Activated naive CD8-positive, alpha-beta T cell treated with anti-CD3 and anti-CD28 coated beads for 36 hours (primary cell): ENCODE measurements at places on chromosomes 5 and 9. TPM values are rescaled to one million over a fixed set of nuclear protein-coding genes. Genes with fewer than 3 reads are reported as not detected.

The GPX8 gene
- total RNA-seq, result not detected

DNA sequence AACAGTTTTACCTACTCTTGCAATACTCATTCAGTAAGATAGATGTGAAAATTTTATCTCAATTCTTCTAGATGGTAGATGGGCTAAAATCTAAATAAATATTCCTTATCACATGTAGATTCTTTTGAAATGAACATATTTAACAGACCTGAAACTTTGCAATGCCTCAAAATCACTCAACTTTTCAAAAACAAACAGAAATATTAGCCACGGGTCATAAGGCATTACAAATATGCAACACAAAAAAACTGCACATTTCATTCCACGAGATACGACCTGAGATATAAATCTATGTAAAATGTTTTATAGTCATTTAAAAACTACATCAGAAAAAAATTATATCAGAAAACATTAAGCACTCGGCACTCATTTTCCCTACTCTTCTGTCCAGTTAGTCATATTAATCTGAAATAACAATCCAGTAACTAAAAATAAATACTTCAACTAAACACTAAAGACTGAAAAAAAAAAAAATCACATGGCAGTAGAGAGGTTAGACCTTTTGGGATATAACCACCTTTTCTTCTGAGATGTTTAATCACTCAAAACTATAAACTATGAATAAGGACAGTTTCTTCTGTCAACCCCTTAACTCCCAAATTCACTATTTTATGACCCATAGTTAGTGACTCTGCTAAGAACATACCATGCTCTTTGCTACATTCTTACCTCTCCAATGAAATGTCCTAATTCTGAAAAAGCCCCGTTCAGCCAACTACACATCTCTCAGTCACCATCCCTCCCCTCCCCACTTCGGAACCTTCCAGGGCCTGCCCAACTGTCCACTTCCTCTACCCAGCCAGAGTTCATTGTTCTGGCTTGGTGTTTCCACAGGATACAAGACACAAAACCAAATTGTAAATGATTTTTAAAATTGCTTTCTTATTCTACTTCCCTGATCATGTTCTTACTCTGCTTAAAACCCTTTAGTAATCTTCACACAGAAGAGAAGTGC, 6.4 kb downstream of the HOMER1 start:
- peaks cover 17% of the 10 kb centered on the region for H3K36me3 ChIP-seq
- DNase-seq, result no peak
- peaks cover 19% of the 10 kb centered on the region for H3K27me3 ChIP-seq
- H3K4me3 ChIP-seq, result no peak overlapping the region
- no peak overlapping the region for H3K27ac ChIP-seq
- H3K4me1 ChIP-seq, result peaks cover 33% of the 10 kb centered on the region

DNA sequence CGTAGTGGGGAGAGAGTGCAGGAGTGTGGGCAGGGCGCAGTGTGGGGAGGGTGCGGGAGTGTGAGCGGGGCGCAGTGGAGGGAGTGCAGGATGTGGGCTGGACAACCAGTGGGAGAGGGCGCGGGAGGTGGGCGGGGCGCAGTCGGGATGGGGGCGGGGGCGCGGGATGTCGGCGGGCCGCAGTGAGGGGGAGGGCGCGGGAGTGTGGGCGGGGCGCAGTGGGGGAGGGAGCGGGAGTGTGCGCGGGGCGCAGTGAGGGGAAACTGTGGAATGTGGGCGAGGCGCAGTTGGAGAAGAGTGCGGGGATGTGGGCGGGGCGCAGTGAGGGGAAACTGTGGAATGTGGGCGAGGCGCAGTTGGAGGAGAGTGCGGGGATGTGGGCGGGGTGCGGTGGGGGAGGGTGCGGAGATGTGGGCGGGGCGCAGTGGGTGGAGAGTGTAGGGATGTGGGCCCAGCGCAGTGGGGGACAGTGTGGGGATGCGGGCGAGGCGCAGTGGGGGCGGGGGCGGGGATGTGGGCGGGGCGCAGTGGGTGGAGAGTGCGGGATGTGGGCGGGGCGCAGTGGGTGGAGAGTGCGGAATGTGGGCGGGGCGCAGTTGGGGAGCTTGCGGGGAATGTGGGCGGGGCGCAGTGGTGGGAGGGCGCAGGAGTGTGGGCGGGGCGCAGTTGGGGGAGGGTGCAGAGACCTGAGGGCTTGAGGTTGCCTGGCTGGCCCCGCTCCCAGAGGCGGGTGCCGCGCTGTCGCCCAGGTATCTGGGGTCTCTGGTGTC, at the start of gene NXNL2:
Gene NXNL2 (plus strand): TSS at position 723 of the 770 bp plus-strand sequence. CDS start 257 bp downstream, outside the sequence.
- H3K4me1 ChIP-seq, result peaks cover 8% of the 10 kb centered on the region
- no peak for DNase-seq
- H3K27ac ChIP-seq, result no peak within 1 kb of the TSS
- peaks cover 84% of the 10 kb centered on the region for H3K27me3 ChIP-seq
- H3K36me3 ChIP-seq, result no peaks in the 10 kb centered on the region

DNA sequence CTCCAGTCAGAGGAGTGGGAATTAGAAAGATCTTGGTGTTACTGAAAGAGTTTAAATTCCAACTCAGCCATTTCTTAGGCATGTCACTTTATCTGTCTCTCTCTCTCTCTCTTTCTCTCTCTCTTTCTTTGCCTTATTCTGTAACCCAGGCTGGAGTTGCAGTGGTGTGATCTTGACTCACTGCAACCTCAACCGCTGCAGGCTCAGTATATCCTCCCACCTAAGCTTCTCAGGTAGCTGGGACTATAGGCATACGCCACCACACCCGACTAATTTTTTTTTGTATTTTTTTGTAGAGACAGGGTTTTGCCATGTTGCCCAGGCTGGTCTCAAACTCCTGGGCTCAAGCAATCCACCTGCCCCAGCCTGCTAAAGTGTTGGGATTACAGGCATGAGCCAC, 18.3 kb downstream of the RABEPK start:
- H3K27me3 ChIP-seq, result no peaks in the 10 kb centered on the region
- peaks cover 2% of the 10 kb centered on the region for H3K4me1 ChIP-seq
- DNase-seq, result no peak
- H3K4me3 ChIP-seq, result no peak overlapping the region
- H3K27ac ChIP-seq, result no peak overlapping the region

GRCh38 chr5:147712598-147712997, 69.9 kb downstream of the JAKMIP2 start:
- no peaks in the 10 kb centered on the region for H3K27me3 ChIP-seq
- no peak overlapping the region for H3K4me3 ChIP-seq
- no peaks in the 10 kb centered on the region for H3K36me3 ChIP-seq
- no peaks in the 10 kb centered on the region for H3K4me1 ChIP-seq

DNA sequence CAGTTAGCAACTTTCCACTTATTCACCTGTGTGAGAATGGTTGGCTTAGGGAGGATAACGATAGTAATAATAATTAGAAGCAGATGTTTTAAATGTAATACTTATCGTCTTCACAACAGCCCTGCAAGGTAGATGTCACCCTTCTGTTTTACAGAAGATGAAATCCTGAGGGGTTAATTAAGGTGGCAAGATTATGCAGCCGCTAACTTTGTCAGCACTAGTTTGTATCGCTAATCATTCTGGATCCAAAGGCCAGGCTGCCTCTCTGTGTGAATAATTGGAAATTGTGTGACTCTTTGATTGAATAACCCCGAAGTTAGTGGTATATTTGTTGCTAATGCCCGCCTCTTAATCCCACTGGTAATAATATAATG, 635 bp downstream of the IFT74 start:
- H3K36me3 ChIP-seq, result peaks cover 3% of the 10 kb centered on the region
- no peaks in the 10 kb centered on the region for H3K27me3 ChIP-seq
- DNase-seq, result no peak
- peak overlapping the region; percentile 90 for H3K4me3 ChIP-seq

DNA sequence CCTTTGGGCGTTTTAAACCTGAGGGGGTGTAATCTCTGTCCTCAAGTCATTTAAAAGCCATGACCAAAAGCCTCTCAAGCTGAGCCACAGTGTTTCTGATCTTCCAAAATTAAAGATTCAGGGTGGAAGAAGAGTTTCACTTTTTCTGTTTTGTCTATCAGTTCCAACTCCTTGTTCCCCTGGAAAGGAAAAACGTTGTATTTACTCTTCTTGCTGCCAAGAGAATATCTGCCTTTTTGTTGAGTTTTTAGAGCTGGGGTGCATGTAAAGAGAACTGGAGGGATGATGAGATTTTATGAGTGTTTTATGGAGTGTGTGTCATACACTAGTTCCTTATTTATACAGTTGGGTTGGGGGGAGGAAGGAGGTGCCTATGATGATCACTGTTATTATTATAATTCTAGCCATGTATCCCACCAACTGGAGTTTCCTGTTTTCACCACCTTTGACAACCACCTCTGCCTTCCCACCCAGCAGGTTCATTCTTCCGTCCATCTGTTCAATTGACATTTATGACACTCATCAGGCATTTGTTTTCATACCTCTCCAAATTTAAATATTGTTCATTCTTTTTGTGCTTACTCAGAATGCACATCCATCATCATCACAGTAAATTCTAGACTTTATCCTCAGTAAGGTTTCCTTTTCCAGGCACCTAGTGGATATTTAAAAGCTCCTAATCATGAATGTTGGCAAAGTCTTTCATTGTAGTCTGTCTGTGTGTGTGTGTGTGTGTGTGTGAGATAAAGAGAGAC, 97.9 kb upstream of the MPDZ start:
- no peak for DNase-seq
- H3K27me3 ChIP-seq, result no peaks in the 10 kb centered on the region

GRCh38 chr9:126363847-126364671, 37.4 kb downstream of the MVB12B start:
- no peak overlapping the region for H3K27ac ChIP-seq
- peaks cover 37% of the 10 kb centered on the region for H3K36me3 ChIP-seq
- peaks cover 12% of the 10 kb centered on the region for H3K4me1 ChIP-seq
- H3K27me3 ChIP-seq, result no peaks in the 10 kb centered on the region

DNA sequence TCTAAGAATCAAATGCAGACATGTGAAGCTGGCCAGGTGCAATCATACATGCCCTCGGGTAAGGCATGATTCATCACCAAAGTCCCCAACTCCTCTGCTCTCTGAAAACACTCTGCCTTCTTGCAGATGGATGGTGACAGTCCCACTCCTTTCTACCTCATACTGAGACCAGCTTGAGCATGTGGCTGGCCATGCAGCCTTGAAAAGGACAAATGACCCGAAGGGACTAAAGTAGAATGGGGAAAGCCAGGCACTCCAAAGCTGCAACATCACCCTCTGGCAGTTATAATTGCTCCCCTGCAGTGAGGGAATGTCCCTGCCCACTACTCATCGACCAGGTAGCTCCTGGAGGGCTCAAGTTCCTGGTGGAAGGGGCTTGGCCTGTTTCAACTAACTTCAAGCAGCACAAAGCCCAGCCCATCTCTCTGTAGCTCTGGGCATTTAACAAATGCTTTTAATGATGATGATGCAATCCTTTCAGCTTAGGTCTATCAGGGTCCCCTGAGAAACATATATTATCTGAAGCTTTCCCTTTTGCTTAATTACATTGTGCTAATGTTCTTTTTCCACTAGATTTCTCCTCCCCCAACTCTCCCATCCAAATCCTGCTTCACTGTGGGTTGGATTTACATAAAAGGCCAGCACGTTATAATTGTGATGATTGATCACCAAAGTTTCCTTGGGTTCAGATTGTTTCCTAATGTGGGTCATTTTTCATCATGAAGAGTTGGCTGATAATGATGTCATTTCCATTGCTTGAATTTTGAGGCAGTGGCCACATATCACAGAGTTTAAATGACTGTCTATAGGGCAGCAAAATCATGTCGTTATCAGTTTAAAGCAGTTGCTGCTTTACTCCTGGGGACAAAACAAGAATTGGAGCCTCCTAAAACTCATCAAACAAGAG, 436.5 kb upstream of the SLC30A5 start:
- no peaks in the 10 kb centered on the region for H3K27me3 ChIP-seq
- no peak overlapping the region for H3K4me3 ChIP-seq
- no peak for DNase-seq
- H3K36me3 ChIP-seq, result no peaks in the 10 kb centered on the region
